Transverse colon (tissue), 4 donors: ENCODE measurements at places on chromosomes 6 and 20. TPM values are rescaled to one million over a fixed set of nuclear protein-coding genes. Genes with fewer than 3 reads are reported as not detected.

CALHM5 gene
- 0.27 TPM for total RNA-seq

RAMACL gene
- 0.95 TPM for total RNA-seq

MYL9 gene
- 437 TPM for total RNA-seq

SRMS gene
- not detected for total RNA-seq
